Effector memory CD4-positive, alpha-beta T cell (primary cell): ENCODE measurements at places on chromosomes 3 and 15.

DNA sequence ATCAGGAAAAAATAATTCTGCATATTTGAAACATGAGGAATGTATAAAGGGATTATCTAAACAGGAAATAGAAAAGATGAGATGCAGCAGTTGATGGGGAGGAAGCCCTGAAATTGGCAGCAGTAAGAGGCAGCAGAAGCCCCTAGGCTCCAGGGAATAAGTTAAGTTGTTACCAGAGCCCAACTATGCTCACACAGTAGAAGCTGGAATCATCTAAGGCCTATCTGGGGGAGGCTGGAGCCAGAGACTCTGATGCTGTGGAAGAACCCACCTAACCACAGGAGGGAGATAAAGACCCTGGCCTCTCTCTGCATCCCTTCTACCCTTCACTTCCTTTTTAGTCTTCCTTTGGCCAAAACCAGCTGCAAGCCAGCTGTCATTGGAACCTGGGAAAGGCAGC, 519.7 kb downstream of the DIPK2A start:
- no peak overlapping the region for H3K4me3 ChIP-seq
- no peaks in the 10 kb centered on the region for H3K27me3 ChIP-seq
- no peak overlapping the region for H3K27ac ChIP-seq
- no peak for DNase-seq
- H3K4me1 ChIP-seq = no peaks in the 10 kb centered on the region

DNA sequence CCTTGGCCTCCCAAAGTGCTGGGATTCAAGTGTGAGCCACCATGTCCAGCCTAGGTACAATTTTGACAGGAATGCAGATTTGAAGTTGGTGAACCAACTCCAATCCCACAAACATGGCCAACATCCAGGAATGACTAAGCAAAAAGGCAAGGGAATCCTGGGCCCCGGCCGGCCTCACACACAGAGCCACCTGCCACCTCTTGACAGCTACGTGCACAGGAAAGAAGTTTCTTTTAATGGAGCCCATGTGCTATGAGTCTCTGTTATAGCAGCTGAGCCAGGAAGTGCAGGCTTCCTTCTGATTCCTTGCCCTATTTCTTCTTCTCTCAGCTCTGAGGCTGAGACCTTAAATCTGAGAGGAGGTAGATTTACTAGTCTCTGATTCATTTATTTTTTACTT, 8.8 kb downstream of the TMEM40 start:
- H3K4me3 ChIP-seq = no peak overlapping the region
- no peak for DNase-seq
- no peaks in the 10 kb centered on the region for H3K27me3 ChIP-seq
- H3K4me1 ChIP-seq = no peaks in the 10 kb centered on the region
- no peak overlapping the region for H3K27ac ChIP-seq
- no peaks in the 10 kb centered on the region for H3K36me3 ChIP-seq

- no peaks in the 10 kb centered on the region for H3K36me3 ChIP-seq
- H3K27ac ChIP-seq = no peak overlapping the region
- no peak for DNase-seq
These were observed 44.7 kb downstream of the BOC start for GRCh38 chr3:113255854-113256615.

DNA sequence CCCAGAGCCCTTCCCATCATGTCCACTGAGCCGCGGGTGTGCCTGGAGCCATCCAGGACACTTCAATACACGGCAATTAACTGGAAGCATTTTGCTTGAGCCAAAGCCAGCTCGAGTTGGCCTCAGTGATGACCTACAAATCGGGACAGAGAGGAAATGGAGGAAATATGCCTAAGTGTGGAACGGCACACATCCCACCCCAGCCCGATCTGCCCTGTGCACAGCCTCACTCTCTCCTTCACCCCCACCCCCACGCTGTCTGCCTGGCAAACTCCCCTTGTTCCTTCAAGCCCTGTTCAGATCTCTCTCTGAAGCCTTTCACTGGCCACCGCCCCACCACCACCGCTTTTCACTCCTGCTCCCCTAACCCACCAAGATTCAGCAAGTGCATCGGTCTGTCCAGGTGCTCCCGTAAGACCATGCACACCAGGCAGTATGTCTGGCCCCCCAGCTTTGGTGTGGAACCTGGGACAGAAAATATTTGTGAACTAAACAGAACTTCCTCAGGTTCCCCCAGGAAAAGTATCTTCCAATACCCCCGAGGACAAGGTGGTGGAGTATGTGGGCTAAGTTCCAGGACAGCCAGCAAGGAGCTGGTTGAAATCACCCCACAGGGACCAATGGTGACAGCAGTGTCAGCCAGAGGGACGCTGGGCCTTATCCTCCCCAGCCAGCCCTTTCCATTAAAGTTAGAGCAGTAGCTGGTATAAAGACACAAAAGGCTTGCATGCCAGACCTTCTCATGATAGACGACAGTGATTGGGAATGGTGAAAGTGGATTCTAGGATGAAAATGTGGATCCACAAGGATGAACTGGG, 83.7 kb downstream of the VGLL4 start:
- no peak overlapping the region for H3K4me3 ChIP-seq
- DNase-seq = no peak
- H3K27me3 ChIP-seq = no peaks in the 10 kb centered on the region
- no peaks in the 10 kb centered on the region for H3K4me1 ChIP-seq
- peaks cover 63% of the 10 kb centered on the region for H3K36me3 ChIP-seq
- no peak overlapping the region for H3K27ac ChIP-seq

DNA sequence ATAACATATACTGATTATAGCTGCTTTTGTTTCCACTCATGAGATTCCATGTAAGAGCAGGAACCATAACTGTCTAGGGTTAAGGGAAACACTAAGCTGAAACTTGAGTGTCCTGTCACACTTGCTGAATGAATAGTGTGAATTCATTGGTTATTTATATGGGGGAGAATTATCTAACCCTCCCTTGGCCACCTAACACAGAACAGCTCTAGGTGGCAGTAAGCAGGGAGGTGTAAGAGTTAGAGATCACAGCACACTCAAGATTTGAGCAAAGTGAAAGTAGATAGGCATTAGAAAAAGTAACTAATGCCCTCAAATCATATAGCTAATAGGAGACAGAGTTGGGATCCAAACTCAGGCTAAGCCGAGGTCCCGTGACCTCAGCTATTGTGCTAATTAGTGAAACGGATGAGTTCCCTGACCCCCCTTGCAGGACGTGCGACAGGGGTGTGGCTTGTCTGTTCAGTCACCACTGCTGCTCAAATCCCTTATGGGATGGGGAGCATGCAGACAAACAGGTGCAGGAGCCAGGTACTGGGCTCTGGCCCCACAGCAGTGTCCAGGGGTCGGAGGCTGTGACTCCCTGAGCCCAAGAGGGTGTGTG, 27.7 kb upstream of the ANO10 start:
- DNase-seq = no peak
- no peak overlapping the region for H3K27ac ChIP-seq
- no peak overlapping the region for H3K4me3 ChIP-seq
- H3K4me1 ChIP-seq = no peaks in the 10 kb centered on the region
- no peaks in the 10 kb centered on the region for H3K27me3 ChIP-seq

DNA sequence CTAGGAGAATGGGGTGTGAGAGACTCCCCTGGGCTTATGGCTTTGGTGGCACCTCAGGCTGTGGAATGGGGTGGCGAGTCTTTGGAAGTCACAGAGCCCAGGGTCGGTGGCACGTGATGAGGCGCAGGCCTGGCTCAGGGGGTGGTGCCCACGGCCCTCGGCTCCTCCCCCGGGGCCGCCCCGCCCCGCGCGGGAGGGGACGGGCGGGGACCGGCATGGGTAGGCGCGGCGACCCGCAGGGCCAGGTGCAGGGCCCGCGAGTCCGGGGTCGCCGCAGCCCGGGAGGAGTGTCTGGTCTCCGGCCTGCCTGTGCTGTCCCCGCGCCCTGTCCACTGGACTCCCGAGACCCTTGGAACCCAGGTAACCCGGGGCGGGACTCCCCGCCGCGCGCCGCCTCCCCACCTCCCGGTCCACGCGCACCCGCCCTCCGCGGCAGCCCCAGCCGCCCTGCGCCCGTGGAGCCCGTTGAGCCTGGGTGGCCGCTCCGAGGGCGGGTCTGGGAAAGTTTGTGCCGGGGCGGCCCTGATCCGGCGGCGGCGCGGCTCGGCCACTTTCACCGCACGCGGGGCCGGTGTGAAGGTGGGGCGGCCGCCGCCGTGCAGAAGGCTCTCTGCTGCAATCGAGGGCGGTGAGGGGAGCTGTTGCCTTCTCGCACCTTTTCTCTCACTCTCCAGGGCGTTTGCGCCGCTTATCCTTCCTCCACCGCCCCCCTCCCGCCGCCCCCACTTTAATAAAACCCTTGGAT, at the start of gene PAQR5:
Gene PAQR5 (plus strand): TSS at position 216 of the 745 bp plus-strand sequence. CDS start 61,169 bp downstream, outside the sequence.
- DNase-seq = no peak
- no peaks in the 10 kb centered on the region for H3K36me3 ChIP-seq
- no peak within 1 kb of the TSS for H3K27ac ChIP-seq

- H3K4me3 ChIP-seq = no peak overlapping the region
- no peaks in the 10 kb centered on the region for H3K27me3 ChIP-seq
- no peak for DNase-seq
- H3K36me3 ChIP-seq = no peaks in the 10 kb centered on the region
These were observed 143.2 kb downstream of the FAM43A start for GRCh38 chr3:194828926-194829325.

GRCh38 chr3:118890206-118890605, 144.4 kb downstream of the IGSF11 start:
- no peaks in the 10 kb centered on the region for H3K36me3 ChIP-seq
- no peak overlapping the region for H3K4me3 ChIP-seq
- H3K4me1 ChIP-seq = no peaks in the 10 kb centered on the region
- no peak overlapping the region for H3K27ac ChIP-seq
- peaks cover 4% of the 10 kb centered on the region for H3K27me3 ChIP-seq
- no peak for DNase-seq

GRCh38 chr15:49421991-49422390, 1.1 kb upstream of the FGF7 start:
- H3K27me3 ChIP-seq = no peaks in the 10 kb centered on the region
- DNase-seq = no peak
- no peak overlapping the region for H3K4me3 ChIP-seq
- H3K27ac ChIP-seq = no peak overlapping the region

DNA sequence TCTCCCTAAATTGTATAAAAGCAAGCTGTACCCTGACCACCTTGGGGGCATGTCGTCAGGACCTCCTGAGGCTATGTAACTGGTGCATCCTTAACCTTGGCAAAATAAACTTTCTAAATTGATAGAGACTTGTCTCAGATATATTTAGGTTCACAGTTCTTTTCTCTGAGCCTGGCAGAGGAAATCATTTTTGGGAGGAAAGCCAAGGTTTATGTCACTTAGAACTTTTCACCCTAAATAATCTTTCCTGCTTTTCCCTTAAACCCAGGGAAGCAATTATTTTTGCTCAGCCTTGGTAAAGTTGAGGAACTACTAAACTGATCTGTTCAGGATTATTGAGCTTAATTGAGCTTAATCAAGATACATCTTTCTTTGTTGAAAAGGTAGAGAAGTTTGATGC, 608.9 kb downstream of the PDCD6IP start:
- H3K27me3 ChIP-seq = no peaks in the 10 kb centered on the region
- no peak for DNase-seq
- no peak overlapping the region for H3K27ac ChIP-seq
- no peaks in the 10 kb centered on the region for H3K36me3 ChIP-seq
- no peaks in the 10 kb centered on the region for H3K4me1 ChIP-seq
- H3K4me3 ChIP-seq = no peak overlapping the region

GRCh38 chr15:37079726-37080125, 20.6 kb downstream of the MEIS2 start:
- H3K27me3 ChIP-seq = no peaks in the 10 kb centered on the region
- no peak overlapping the region for H3K4me3 ChIP-seq
- DNase-seq = no peak
- no peaks in the 10 kb centered on the region for H3K4me1 ChIP-seq

DNA sequence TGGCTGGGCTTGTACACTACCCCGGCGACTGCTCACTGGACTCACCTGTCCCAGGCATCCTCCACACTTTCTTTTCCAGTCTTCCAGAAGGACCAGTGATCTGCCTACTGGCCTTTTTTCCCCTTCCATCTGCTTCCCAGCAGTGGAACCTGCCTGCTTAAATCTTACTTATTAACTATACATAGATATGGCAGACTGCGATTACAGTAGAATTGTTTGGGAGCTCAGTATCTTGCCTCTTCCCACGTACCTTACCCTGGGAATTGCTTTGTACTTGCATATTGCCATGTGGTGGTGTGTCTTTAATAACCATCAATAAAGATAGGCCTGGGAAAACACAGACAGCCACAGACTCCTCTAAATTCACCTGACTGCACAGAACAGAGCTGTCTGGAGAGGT, 11.8 kb upstream of the HES1 start:
- H3K4me1 ChIP-seq = no peaks in the 10 kb centered on the region
- DNase-seq = no peak
- no peaks in the 10 kb centered on the region for H3K36me3 ChIP-seq
- peaks cover 3% of the 10 kb centered on the region for H3K27me3 ChIP-seq

DNA sequence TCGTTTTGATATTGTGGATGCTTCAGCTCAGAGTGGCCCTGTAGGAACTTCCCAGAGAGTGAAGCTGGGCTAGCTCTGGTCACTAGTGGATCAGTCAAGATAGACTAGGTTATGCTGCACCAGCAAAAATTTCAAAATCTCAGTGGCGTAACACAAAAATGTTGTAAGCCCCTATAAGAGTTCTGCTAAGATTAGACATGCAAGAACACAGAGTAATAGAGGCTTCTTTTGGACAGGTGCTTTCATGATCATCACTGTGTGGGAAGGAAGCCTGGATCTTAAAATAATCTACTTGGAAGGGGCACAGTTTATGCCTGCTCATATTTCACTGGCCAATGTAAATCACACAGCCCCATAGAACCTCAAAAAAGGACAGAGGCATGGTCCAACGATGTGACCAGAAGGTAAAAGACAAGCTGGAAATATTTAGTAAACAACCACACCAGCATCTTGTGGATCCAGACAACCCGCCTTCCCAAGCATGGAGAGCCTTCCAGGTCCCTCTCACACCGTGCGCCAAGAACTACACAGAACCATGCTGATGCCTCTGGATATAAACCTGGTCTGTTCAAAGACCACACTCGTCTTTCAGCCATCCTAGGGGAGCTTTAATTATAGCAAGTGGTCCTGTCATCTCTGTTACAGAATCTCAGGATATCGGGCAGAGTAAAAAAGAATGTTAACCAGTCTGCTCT, 554.3 kb downstream of the EPHB1 start:
- H3K4me1 ChIP-seq = no peaks in the 10 kb centered on the region
- H3K27ac ChIP-seq = no peak overlapping the region
- no peak for DNase-seq
- no peak overlapping the region for H3K4me3 ChIP-seq
- no peaks in the 10 kb centered on the region for H3K36me3 ChIP-seq

DNA sequence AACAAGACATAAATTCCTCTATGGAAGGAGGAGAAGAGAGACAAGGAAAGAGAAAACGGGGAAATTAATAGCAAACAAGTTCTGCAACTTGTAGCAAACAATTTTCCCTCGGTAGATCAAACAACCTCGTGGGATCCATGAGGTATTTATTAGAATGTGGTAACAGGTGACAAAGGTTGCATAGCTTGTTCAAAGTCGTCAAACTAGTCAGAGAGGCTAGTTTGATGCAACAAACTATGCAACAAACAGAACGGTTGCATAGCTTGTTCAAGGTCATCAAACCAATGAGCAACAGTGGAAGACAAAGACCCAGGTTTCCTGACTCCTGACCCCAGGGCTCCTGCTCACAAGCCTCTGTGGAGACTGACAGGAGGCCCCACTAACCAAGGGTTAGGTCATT, 20.7 kb downstream of the MB21D2 start:
- no peak for DNase-seq
- H3K4me1 ChIP-seq = peaks cover 33% of the 10 kb centered on the region
- H3K27me3 ChIP-seq = no peaks in the 10 kb centered on the region
- H3K36me3 ChIP-seq = no peaks in the 10 kb centered on the region
- no peak overlapping the region for H3K27ac ChIP-seq
- no peak overlapping the region for H3K4me3 ChIP-seq

- H3K4me1 ChIP-seq = no peaks in the 10 kb centered on the region
- H3K36me3 ChIP-seq = no peaks in the 10 kb centered on the region
- no peak overlapping the region for H3K4me3 ChIP-seq
These were observed 176.5 kb upstream of the DPH6 start for GRCh38 chr15:35722501-35722900.
